ENCODE measurements at places on chromosomes 2 and 18.

GRCh38 chr18:34909637-34910364 is 131.4 kb upstream of the MAPRE2 start:
- peak; percentile 85 for DNase-seq

- DNase-seq: peak; percentile 46
These were observed 70.9 kb downstream of the TMEFF2 start for GRCh38 chr2:192123847-192124246.

GRCh38 chr18:58536534-58537271 is 92.2 kb downstream of the ALPK2 start:
- DNase-seq: no peak

DNA sequence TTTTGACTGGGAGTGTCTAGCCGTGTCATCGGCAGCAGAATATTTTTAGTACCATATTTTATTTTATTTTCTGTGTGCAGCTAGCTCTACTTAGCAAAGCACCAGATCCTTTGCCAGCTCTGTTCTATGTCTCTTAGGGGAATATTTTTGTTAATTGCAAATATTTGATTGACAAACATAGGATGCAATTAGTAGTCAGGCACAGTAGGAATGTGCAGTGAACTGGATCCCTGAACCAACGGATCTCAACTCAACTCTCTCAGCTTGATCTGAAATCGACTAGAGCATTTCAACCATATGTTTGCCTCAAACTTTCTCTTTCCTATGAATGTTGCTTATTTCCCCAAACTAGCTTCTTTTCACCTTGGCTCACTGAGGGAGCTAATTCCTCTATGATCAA is 998.0 kb upstream of the FANCL start:
- DNase-seq: no peak

GRCh38 chr18:7535436-7536205 is 31.5 kb upstream of the PTPRM start:
- no peak for DNase-seq

GRCh38 chr2:143822736-143823135 is 693.5 kb downstream of the ARHGAP15 start:
- DNase-seq: no peak

DNA sequence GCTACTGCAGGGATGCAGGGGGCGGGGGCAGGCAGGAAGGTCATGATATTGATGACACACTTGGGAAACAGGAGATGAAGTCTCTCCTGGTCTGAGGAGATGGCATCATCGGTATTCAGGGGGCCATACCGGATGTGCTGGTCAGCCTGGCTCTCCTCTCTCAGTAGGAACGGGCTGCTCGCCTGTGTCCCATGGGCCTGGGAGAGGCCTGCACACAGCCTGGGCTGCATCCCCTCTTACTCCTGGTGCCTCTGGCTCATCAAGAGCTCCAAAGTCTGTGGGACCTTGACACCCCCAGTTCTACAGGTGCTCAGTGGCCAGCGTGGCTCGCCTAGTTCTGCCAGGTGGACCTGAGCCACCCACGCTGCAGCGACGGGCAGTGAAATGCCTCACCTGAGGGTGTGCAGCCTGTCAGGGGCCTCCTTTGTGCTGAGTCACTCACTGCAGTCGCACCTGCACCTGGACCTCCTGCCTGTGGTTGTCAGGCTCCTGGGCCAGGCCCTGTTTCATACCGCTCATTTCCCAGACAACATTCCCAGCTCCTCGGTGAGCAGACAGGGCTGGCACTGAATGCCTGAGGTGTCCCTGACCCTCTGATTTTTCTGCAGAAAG is 18.6 kb upstream of the CNDP1 start:
- no peak for DNase-seq

- DNase-seq: no peak
These were observed 400.3 kb upstream of the SMIM21 start for GRCh38 chr18:75827751-75828287.

GRCh38 chr2:233256048-233256447 is 4.6 kb downstream of the ATG16L1 start:
- no peak for DNase-seq
